Aorta (tissue), 5 donors: ENCODE measurements at places on chromosomes 7 and 10. TPM values are rescaled to one million over a fixed set of nuclear protein-coding genes. Genes with fewer than 3 reads are reported as not detected.

- no peak for DNase-seq
Measured at GRCh38 chr7:116219834-116220233, 9.5 kb downstream of the TES start.

DNA sequence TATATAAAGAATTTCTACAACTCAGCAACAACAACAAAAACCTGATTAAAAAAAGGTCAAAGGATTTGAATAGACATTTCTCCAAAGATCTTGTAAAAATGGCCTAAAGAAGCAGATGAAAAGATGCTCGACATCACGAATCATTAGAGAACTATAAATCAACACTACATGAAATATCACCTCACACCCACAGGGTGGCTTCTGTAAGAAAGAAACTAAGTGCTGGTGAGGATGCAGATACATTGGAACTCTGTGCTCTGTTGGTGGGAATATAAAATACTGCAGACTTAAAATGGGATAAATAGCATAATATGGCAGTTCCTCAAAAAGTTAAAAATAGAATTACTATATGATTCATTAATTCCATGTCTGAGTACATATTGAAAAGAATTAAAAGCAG is 38.3 kb upstream of the CDCA7L start:
- DNase-seq, result no peak

DNA sequence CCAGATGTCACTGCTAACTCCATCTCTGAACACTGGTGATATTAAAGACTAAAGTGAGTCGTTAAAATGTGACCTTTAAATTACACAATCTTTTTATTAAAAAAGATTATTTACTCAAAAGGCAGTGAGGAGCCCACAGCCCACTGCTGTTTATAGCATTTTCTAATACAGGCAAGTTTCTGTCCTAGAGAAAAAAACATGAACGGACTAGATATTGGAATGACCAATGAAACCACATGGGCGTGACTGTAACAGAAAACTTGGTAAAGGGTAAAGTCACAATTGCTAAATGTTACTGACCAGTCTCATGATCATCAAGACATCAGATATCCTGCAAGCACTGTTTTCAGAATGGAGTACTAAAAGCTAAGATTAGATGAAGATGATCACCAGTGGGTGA is 78.7 kb downstream of the FEZF1 start:
- DNase-seq, result no peak

DNA sequence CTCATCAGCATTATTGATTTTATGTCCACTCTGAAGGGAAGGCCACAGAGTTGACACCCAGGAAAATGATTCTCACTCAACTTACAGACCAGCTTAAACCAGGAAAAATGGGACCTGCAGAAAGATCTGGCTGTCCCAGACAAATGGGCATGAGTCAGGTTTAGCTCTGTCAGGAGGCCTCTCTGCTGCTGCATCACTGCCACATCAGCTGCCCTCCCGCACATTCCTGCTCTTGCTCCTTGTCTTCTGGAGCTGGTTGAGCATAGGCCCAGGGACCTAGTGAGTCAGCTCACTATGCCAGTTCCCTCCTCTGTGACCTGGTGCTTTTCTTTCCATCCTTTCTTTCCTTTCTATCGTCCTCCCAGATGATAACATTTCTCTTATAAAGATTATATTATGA is 18.8 kb upstream of the SMNDC1 start:
- no peak for DNase-seq

DNA sequence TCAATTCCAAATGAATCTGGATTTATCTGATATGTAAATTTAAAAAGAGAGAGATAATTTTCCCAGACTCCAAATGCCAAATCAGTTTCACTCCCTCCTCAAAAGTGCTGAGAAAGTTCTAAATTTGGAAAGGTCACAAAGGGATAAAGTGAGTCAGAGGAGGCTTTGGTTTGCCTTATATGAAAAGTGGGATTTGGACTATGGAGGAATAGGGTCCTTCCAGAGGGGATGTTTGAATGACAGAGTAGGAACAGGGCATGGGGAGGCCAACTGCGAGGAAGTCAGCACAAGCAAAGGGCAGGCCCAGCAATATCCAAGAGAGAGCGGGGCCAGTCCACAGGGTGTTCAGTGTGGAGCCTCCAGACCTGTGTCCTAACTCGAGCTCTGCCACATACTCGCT is 9.8 kb upstream of the FAS start:
- DNase-seq, result no peak

The ITIH5 gene
- 45.0 TPM for total RNA-seq

GRCh38 chr10:121540732-121541395 is 57.4 kb downstream of the FGFR2 start:
- no peak for DNase-seq

DNA sequence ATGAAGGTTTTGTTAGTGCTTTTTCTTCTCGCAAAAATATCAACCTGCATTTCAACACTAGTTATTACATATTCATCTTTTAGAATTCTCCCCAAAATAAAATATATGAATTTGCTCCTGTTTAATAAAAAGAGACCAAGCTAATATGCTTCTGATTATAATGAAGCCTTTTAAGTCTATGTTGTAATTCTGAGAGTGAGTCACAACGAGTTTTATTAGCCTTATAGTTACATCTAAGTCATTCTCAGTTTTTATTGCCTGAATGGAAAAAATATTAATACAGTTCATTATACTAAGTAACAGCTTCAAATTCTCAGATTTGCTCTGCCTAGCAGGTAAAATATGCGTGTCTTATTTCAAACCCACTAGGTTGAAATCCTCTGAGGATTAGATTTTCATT is 152.4 kb upstream of the CELF2 start:
- no peak for DNase-seq

The MAGI2 gene
- total RNA-seq, result 17.9 TPM

The SAMD9 gene
- 9.5 TPM for total RNA-seq

The ADARB2 gene
- total RNA-seq, result not detected

The HYAL4 gene
- total RNA-seq, result not detected

The GPNMB gene
- 209 TPM for total RNA-seq
